Stimulated activated CD4-positive, alpha-beta T cell treated with anti-CD3 and anti-CD28 coated beads, Interleukin-12 subunit alpha, Interleukin-12 subunit beta, amount 100 ng/mL, for 24 hours (primary cell): ENCODE measurements at places on chromosomes 1 and 21.

- no peak for DNase-seq
Observed at GRCh38 chr21:21463456-21463855, 465.2 kb downstream of the NCAM2 start.

DNA sequence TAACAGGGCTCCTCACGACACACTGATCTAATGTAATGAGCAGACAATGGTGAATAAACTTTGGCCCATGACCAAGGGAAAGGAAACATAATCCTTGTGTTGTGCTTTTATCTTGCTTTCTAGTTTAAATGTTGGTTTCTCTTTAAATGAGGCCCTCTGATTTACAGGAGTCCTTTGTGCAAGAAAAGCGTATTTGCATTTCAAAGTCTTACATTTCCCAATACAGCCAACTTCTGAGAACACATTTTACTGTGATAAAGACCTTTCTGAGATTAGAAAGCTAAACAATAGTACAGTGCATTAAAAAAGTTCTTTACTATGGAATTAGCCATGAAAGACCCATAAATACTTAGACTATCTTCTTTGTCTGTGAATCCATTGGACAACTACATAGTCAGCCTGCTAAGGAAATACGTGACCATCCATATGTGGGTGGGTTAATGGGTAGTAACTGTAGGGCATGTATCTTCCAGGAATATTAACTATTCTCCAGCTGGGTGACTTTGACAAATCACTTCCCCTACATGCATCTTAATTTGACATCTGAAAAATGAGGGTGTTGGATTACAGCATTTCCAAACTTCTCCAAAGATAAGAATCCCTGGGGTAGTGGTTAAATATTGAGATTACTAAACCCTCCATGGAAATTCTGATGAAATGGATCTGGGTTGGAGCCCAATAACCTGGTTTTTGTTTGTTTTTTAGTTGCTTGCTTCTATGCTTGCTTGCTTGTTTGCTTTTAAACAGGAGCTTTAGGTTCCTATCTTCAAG, 50.3 kb upstream of the USP1 start:
- DNase-seq = no peak

GRCh38 chr1:101314244-101314643, 77.4 kb downstream of the S1PR1 start:
- DNase-seq = peak; percentile 18

DNA sequence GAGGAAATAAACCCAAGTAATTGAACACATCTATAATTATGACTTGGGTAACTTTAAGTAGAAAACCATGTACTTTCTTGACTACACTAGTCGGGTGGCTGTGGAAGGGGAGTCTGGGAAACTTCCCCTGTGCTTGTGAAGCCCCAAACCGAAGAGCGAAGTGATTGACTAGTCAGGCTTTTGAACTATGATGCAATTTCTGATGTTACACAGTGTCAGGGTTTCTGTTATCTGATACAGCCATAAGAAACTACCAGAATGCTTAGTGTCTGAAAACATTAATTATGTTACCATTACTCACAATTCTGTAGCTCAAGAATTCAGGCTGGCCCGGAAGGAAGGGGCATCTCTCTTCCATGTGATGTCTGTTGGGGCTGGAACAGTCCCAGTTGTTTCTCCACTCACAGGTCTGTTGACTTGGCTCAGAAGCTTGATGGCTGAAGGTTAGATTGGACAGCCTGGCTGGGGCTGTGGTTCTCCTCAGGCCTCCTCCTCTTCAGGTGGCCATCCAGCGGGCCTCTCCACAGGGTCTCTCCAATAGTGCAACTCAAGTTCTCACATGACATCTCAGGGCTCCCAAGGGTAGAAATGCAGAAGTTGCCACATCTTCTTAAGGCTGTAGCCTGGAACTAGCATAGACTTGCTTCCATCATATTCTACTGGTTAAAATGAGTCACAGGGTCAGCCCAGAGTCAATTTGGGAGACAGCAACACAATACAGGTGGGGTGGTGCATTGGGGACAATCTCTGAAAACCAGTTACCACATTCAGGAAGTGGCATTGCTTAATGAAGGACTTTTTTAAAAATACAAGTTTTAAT, 8.3 kb upstream of the C8B start:
- no peak for DNase-seq

- DNase-seq = no peak
Observed at GRCh38 chr1:113185463-113186104, 112.6 kb downstream of the LRIG2 start.

DNA sequence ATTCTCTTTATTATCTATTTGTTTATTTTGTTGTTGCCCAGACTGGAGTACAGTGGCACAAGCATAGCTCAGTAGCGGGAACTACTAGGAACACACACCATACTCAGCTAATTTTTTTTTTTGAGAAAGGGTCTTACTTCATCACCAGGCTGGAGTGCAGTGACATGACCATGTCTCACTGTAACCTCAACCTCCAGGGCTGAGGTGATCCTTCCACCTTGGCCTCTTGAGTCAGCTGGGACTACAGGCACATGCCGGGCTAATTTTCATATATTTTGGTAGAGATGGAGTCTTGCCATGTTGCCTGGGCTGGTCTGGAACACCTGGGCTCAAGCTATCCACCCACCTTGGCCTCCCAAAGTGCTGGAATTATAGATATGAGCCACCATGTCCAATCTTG, 5.3 kb upstream of the TXNIP start:
- DNase-seq = no peak

DNA sequence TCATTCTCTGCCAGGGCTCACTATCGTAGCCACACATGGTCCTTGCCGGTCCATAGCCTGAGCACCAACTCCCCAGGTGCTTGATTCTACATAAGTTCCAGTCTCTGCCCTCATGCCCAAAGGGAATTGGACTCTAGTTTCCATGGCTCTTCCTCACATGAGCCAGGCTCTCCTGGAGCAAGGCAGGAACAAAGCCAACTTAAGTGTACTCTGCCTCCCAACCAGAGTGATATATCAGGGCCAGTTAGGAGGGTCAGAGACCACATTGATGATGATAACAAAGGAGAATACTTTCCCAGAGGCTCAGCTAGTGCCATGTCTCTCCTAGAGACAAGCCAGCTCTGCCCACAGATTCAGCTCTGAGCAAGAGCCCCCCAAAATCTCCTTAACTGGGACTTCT, 70.9 kb downstream of the ERI3 start:
- no peak for DNase-seq

- no peak for DNase-seq
Observed at GRCh38 chr1:75014250-75014649, 119.9 kb upstream of the LHX8 start.

DNA sequence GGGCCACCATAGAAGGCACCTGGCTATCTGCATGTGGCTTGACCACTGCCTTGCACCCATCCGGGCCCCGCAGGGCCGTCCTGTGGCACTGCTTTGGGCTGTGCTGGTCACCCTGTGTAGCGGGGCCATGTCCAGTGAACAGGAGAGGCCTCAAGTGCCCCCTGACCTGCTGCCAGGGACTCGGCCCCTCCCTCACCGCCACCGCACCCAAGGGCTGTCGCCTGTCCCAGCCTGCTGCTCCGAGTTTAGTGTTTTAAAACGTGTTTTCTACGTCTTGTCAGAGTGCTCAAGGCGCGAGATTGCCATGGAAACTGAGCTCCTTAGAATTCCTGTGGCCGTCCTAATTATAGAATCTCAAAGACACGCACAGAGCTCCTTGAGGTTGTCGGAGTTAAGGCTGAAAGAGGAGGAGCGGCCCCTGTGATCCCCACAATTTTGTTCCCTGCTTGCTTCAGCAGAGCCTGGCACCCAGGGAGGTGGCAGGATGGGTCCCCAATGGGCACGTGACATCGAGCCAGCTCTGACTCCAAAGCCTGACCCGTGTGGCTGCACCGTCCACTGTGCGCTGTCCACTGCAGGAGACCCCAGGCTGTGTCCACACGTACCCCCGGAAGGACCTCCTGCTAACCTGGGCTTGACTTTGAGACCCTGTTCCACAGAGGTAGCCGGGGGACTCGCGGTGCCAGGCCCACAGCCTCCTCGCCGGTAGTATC, 66.2 kb downstream of the FAAP20 start:
- no peak for DNase-seq

DNA sequence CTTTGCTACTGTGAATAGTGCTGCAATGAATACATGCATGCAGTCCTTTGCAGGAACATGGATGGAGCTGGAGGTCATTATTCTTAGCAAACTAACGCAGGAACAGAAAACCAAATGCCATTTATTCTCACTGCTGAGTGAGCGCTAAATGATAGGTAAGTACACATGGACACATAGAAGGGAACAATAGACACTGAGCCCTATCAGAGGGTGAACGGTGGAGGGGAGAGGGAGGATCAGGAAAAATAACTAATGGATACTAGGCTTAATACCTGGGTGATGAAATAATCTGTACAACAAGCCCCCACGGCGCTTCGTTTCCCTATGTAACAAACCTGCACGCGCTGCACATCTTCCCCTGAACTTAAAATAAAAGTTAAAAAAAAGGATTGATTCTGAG, 8.9 kb downstream of the NIBAN1 start:
- no peak for DNase-seq

- no peak for DNase-seq
Observed at GRCh38 chr1:9700340-9700739, 48.8 kb downstream of the PIK3CD start.

GRCh38 chr1:204123376-204123775, 28.5 kb downstream of the ETNK2 start:
- no peak for DNase-seq

DNA sequence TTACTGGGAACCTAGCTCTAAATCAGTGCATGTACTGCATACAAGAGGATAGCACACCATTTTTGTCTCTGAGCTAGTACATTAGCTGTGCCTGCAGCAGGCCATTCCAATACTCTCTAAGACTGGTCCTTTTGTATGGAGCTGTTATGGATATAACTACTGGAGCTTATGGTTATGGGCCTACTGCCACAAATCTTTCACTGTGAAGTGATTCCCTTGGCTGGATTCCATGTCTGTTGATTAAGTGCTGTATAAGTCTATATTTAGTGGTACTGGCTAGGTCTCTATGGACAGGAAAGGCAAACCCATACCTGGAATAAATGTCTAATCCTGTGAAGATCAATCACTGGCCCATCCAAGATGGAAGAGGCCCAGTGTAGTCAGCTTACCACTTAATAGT, 12.0 kb downstream of the ZFYVE9 start:
- no peak for DNase-seq

DNA sequence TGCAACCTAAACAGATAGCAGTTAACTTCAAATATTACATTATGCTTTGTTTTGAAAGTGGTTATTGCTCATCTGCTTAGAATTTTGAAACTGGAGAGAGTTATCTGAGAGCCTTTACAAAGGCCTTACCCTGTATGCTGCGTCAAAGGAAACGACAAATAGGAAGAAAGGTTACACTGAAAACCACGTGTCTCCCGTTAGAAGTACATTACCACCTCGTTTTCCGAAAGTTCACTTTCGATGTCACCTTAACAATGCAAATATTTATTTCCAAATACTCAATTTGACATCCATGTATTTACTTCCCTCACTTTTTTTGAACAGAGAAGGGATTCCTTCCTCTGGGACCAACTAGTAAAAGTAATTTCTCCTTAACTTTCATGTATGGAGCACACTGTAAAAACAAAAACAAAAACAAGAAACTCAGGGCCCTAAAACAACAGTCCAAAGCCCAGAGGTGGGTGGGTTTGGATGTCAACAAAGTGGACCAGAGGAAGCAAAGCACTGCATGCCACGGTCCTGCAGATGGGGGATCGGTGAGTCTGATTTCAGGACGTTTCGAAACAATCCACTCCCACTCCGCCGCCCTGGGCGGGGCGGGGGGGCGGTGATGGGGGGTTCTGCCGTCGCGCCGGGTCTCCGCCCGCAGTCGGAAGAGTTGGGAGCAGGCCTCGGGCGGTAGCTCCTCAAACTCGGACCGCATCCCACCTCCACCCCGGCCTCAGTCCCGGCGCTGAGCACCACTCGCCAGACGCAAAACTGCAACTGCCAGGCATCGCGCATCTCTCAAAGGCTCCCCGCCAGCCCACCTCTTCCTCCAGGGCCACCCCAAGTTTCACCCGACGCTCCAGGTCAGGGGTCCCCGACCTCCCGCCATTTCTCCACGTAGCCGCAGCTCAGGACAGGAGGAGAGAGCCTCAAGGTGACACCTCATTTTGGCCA, 841 bp downstream of the ADSS2 start:
- peak; percentile 43 for DNase-seq

DNA sequence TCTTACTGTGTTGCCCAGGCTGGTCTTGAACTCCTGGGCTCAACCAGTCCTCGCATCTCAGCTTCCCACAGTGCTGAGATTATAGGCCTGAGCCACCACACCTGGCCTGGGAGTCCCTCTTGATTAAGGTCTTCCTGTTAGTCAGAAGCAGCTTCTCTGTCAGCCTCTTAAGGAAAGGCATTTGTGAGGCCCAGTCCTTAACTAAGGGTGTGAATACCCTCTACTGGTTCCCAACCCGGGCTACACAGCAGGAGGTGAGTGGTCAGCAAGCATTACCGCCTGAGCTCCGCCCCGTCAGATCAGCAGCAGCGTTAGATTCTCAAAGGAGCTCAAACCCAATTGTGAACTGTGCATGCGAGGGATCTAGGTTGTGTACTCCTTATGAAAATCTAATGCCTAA, 117.2 kb downstream of the DYRK1A start:
- no peak for DNase-seq

GRCh38 chr1:113031171-113031933, 41.6 kb upstream of the LRIG2 start:
- DNase-seq = no peak

GRCh38 chr1:57520743-57521515, 97.1 kb upstream of the DAB1 start:
- DNase-seq = no peak
